ENCODE measurements at places on chromosomes 5 and 9.

DNA sequence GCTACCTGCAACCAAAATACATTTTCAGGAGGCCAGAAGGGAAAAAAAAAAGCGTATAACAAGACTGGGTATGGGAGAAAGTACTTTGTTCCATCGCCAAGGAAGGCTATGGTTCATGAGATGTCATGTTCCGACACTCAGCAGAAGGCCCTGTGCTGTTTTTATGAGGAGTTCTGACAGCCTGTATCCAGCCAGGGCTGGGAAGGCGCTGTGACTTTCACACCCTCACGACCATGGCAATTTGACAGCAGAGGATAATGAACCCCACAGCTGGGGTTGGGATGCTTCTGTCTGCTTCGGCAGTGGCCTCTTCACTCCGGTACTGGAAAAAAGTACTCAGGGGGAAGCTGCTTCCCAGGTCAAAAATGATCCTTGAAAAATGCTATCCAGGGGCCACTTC, 154.4 kb downstream of the PRELID2 start:
- DNase-seq, result no peak

GRCh38 chr5:150044712-150045111, 41.6 kb downstream of the CSF1R start:
- no peak for DNase-seq

GRCh38 chr9:88087906-88088305, 50.4 kb downstream of the SPATA31C2 start:
- DNase-seq, result no peak

- no peak for DNase-seq
These were observed 85.0 kb upstream of the TAF11L2 start for GRCh38 chr5:17412760-17413671.

Data from CD4-positive, alpha-beta memory T cell (primary cell).